MG63 (cell line): ENCODE measurements at places on chromosomes 3 and 15.

GRCh38 chr3:167146911-167147310, 233.2 kb downstream of the ZBBX start:
- no peak for DNase-seq

DNA sequence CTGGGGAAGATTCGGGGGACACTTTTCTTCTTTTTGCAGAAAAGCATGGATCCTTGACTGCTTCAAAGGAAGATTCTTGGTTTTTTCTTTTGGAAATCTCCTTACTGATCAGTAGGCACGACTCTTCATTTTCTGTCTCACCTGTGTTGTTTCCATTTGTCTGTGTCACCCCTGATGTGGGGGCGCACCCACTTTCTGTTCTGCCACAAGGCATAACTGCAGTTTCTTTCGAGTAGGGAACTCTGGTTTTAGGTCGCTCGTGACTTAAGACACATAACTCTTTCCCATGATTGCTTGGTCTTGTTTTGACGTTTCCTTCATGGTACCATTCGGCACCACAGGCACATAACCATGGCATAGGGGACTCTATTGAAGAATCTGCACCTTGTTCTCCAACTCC, 31.3 kb downstream of the RNF168 start:
- no peak for DNase-seq

DNA sequence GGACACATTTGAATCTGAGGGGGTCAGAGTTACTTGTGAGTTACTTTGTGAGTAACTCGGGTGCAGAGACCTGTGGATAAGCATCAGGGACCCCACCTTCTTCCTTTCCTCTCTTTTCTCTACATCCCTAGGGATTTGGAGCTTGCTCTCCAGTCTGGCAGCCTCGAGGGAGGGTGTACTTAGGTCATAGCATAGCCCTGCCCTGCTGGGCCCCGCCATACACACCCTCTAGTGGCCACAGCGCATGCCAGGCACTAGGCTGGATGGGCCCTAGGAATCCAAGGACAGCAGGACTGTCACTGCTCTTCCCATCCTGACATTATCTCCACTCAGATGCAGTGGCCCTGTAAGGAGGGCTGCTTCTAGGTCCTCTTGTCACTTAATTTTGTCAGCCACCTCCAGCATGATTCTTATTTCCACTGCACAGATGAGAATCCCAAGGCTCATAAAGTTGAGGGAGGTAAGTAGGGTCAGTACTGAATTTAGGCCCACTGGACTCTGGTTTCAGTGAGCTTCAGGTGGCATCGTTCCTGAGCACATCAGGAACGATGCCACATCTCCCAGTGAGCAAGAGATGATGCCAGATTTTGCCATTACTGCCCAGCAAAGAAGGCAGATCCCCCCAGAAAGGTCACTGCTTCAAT, 3.6 kb upstream of the SMAD6 start:
- peak; percentile 88 for DNase-seq

DNA sequence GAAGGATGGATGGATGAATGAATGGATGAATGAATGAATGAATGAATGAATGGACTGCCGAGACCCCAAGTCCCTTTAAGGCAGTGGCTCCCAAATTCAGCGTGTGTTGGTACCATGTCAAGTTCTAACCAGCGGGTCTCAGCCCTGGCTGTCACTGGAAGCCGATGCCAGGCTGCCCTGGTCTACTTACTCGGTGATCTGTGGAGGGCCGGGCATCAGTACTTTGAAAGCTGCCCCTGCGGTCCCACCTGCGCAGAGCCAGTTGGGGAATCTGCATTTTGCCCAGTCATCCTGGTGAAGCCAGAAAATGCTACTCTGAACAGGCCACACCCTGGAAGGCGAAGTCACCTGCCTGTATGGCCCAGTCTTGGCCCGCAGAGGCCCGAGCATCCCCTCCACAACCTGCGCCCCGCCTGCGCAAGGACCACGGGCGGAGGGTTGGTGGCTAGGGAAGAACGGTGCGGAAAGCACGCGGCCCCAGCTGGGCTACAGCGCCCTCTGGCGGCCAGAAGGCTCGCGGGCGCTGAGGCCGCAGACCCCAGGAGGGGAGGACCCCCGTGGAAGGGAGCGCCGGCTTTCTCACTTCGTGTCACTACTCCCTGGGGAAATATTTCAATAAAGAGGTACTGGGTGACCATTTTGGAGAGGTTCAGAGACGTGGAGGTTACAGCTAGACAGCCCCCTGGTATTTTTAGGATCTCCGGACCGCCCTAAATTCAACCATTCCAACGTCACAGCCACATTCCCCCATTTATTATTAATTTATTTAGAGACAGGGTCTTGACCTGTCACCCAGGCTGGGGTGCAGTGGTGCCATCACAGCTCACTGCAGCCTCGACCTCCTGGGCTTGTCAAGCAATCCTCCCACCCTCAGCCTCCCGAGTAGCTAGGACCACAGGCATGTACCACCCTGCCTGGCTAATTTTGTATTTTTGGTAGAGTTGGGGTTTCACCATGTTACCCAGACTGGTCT, 34.9 kb downstream of the PRKCD start:
- peak; percentile 30 for DNase-seq

DNA sequence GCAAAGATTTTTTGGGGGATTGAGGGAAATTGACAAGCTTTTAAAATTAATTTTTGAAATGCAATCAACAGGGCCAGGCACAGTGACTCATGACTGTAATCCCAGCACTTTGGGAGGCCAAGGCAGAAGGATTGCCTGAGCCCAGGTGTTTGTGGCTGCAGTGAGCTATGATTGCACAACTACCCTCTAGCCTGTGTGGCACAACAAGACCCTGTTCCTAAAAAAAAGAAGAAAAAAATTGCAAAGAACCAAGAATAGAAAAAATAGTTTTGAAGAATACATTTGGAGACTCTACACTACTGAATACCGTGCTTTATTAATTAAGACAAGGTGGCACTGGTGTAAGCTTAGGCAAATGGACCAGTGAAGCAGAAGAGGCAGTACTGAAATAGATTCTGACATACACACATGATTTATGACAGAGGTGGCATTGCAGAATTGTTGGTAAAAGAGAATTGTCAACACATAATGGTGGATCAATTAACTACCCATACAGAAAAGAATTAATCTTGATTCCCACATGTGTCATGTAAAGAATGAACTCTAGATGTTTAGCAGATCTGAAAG, 443.3 kb upstream of the ATP11B start:
- no peak for DNase-seq

- no peak for DNase-seq
Observed at GRCh38 chr3:23086331-23086730, 116.8 kb upstream of the UBE2E2 start.

DNA sequence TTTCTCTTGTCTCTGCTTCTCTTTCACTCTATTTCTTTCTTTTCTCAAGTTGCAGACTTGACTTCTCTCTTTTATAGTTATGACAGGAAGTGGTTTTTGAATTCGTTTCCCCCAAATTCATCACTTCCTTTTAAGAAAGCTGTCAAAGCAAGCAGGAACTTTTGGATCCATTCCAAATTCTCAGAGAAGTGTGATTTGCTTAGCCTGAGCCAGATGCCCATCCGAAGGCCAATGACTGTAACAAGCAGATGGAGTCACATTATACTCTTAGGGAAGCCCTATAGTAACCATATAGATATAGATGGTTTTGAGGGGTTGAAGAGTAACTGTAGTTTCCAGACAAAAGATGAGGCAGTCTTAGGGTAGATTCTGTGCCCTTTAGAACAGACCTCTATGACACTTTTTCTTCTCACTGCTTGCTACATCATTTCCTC, 592.0 kb upstream of the KCNMB2 start:
- no peak for DNase-seq

DNA sequence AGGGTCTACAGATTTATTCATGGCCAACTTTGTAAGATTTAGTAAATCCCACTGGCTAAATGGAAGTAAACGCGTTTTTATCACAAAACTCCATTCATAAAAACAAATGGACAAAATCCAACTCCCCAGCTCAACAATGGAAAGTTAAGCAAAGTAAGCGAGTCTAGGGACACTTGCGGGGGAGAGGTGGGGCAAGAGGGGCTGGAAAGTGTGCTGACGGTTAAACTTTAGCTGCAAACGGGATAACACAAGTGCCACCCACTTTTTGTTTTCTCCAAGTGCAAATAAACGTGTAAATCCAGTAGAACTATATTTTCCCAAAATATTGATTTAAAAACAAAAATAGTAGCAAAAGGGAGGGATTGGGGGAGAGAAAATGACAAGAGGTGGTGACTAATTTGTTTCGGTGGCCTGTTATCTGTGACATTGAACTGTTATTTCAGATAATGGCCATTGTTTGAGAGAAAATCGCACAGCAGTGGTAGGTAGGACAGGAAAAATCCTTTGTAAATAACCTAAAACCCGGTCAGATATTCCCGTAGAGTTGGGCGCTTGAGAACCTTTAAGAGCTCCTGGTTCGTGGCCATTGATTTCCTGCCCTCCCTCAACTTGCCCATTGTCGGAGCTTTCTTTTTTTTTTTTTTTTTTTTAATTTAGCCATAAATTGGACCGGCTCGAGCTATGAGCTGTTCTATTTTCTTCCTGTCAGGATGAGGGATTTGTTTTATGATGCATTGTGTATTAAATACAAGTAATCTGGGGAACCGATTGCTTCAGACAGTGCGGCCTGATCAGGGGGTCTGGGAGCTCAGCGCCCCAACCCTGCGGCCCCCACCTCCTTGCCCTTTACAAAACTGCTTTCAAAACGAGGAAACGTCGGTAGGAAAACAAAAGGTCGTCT, 514.8 kb downstream of the MECOM start:
- DNase-seq, result no peak

DNA sequence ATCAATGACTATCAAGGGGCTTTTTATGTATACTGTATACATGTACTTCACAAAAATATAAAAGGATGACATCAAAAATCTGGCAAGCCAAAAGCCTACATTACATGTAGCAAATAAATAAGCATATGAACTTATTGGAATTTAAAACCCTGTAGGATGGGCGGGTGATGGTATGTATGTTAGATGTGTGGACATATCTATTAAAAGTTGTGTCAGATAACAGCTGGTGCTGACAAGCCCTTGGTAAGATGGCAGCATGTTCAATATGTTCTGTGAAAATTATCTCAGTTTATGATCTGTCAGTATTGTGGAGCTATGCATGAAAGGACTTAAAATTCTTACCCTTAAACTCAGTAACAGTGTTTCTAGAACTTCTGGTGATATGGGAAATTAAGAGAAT, 20.1 kb downstream of the CTNNB1 start:
- no peak for DNase-seq

- DNase-seq, result no peak
Observed at GRCh38 chr3:194339356-194339755, 11.8 kb downstream of the CPN2 start.

- DNase-seq, result no peak
Observed at GRCh38 chr3:76352051-76352450, 566.7 kb upstream of the ZNF717 start.

DNA sequence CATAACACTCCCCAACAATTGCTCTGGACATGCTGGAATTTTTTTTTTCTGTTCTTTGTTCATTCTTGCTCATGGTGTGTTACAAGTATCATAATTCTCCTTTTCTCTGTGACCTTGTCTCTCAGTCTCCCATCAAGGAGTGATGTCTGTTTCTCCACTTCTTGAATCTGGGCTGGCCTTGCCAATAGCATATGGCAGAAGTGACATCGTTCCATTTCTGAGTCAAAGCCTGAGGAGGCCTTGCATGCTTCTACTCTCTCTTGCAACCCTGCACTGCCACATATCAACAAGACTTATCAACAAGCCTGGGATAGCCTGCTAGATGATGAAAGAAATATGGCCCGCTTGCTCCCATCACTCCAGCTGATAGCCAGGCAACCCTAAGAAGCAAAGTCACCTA, 8.9 kb upstream of the ADPGK start:
- DNase-seq, result no peak

- no peak for DNase-seq
Observed at GRCh38 chr3:40242216-40242615, 67.3 kb upstream of the EIF1B start.

DNA sequence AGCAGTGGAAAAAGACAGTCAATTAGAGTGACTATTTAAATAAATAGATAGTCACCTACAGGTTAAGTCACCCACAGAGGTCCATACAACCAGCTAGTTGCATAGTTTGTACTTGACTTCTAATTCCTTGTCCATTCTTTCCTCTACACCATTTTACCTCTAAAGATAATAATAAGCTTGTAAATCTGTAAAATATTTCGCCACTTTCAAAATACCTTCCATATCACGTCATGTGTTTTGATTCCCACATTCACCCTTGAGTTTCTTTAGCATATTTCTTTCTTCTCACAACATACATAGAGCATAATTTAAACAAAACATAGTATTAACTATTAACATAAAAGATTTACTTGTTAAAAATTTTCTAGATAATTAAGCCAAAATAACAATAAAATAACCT, 689.6 kb downstream of the MECOM start:
- no peak for DNase-seq

DNA sequence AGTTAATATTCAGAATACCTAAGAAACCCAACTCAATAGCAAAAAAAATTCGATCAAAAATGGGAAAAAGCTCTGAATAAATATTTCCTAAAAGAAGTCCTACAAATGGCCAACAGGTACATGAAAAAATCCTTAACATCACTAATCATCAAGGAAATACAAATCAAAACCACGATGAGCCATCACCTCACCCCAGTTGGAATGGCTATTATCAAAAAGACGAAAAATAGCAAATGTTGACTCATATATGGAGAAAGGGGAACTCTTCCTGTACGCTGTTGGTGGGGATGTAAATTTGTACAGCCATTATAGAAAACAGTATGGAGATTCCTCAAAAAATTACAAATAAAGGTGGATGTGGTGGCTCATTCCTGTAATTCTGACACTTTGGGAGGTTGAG, 29.6 kb upstream of the SGO1 start:
- no peak for DNase-seq

GRCh38 chr3:195187609-195188425, 83.1 kb downstream of the XXYLT1 start:
- DNase-seq, result no peak

- no peak for DNase-seq
Observed at GRCh38 chr3:123322866-123323265, 121.1 kb downstream of the SEC22A start.

DNA sequence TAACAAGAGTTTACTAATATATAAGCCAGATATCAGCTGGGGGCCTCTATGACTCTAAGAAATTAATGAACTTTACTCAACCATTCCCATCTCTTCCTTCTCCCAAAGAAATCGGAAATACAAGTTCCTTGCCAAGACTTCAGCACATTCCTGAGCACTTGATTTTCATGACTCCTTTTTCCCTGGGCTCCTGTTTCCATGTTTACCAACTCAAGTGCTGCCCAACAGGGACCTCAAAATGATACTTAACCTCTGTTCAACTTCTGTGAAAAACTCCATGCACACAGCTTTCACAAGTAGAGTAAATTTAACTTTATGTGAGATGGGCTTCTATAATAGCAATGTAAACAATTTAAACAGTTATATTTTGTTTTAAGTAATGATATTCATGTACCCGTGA, 315.8 kb upstream of the CDIN1 start:
- DNase-seq, result no peak

GRCh38 chr3:71972031-71972430, 187.1 kb upstream of the PROK2 start:
- peak; percentile 53 for DNase-seq

- no peak for DNase-seq
Observed at GRCh38 chr3:71300951-71301393, 282.6 kb downstream of the FOXP1 start.

- DNase-seq, result no peak
Observed at GRCh38 chr3:62445275-62445674, 71.9 kb upstream of the FEZF2 start.

- DNase-seq, result no peak
Observed at GRCh38 chr3:11593318-11594034, 50.2 kb downstream of the VGLL4 start.
